Activated T-cell treated with anti-CD3 and anti-CD28 coated beads, Interleukin-2, amount 50 U/mL, for 72 hours (primary cell): ENCODE measurements at places on chromosomes 1 and 21. TPM values are rescaled to one million over a fixed set of nuclear protein-coding genes. Genes with fewer than 3 reads are reported as not detected.

GRCh38 chr1:224615861-224616755, at the start of gene CNIH3:
CNIH3 (plus strand) TSS chr1:224616317; CDS start chr1:224617175, 858 bp downstream.
- DNase-seq = peak; percentile 43

- DNase-seq = no peak
Measured at GRCh38 chr1:208837242-208837641, 593.1 kb upstream of the PLXNA2 start.

GRCh38 chr1:174023440-174023839, 1.3 kb upstream of the RC3H1 start:
- DNase-seq = no peak

DNA sequence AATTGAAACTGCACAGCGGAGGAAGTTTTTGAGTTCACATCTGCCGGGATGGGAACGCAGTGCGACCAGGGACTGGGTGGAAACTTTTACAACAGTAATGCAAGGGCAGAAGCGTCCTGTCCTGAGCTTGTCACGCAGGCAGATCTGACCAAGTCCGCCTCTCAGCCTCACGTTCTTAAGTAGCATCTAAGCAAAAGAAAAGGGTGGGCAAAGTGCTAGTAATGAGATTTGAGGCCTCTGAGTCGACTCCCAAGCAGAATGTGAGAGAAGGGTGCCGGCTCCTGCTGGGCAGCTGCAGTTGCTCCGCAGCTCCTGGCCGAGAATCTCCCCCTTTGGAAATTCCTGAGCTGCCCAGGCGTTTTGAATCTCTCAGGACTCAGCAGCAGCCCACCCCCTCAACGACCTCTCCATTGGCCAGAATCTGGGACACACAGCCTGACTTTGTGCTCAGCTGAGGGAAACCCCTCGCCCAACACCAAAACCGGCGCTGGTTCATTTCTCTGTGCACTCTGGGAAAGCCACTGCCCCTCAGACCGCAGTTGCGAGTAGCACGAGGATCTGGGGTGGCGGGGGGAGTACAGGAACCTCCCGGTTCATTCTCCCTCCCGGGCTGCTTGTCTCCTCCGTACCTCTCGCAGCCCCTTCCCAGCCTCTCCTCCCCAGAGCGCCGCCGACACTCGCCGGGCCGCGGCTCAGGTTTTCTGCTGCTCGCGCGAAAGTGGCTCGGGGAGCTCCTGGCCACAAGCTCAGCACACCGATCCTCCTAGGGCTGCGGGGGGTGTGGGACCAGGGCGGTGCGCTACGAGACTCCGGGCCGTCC, 913 bp upstream of the S1PR1 start:
- peak; percentile 80 for DNase-seq

Gene GSTM4
- total RNA-seq = 23.5 TPM

- no peak for DNase-seq
Measured at GRCh38 chr1:19676438-19676922, 11.8 kb downstream of the HTR6 start.

DNA sequence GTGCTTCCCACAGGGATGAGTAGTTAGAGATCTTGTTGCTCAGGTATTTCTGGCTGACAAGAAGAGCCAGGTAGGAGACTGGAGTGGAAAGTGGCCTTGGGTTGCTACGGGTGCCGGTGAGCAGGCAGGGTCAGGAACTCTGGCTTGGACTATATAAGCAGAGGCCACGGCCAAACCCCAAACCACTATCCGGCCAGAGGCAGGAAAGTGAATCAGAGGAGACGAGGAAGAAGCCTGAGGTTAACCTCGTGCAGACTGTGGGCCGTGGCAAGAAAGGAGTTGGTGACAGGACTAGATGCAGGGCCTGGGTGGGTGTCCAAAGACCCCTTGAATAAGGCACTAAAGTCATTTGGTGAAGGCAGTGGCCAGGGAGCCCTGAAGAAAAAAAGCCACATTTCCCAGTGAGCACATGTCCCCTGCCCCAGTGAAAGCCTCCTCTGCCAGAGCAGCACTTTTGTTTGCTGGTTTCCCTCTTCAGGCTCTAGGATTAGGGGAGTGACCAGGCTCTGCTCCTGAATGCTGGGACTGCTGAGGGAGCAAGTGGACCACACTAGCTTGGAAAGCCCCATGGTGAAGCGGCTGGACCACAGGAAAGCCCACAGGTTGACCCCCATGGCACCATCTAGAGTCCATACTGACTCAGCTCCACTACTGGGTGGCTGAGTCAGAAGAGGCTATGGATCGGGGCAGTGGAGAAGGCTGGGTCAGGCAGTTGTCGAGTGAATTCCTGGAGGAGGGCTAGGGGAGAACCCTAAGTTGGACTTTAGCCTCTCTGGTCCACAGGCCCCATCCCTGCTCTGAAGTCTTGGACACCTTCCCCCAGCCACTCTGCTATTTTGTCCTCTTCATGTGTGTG, 23.4 kb downstream of the CSF1 start:
- DNase-seq = peak; percentile 44

Gene COL8A2
- total RNA-seq = 0.09 TPM

Gene ELF3
- total RNA-seq = 0.22 TPM

GRCh38 chr1:50228871-50229384, 120.2 kb downstream of the ELAVL4 start:
- DNase-seq = no peak
